ENCODE measurements at places on chromosomes 5 and 9.
A peak's percentile ranks its signal among the peaks of the same experiment; 100 is the strongest.

- DNase-seq = no peak
Measured at GRCh38 chr9:110059461-110059860, 148.5 kb downstream of the C9orf152 start.

GRCh38 chr5:81253875-81254274 is 20.8 kb downstream of the CKMT2 start:
- DNase-seq = no peak

DNA sequence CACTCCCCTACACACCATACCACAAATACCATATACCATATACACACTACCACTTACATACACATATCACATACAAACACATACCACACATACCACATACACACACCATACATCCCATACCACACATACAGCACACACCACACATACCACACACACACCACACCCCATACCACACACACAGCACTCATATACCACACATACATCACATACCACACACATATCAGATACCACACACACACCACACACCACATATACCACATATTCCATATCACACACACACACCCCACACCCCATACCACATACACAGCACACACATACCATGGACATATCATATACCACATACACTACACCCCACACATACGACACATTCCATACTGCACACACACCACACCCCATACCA is 276.6 kb downstream of the GADD45G start:
- DNase-seq = no peak

- DNase-seq = no peak
Measured at GRCh38 chr5:87081016-87081415, 186.7 kb upstream of the RASA1 start.

- no peak for DNase-seq
Measured at GRCh38 chr9:130466537-130467217, 21.9 kb downstream of the ASS1 start.

DNA sequence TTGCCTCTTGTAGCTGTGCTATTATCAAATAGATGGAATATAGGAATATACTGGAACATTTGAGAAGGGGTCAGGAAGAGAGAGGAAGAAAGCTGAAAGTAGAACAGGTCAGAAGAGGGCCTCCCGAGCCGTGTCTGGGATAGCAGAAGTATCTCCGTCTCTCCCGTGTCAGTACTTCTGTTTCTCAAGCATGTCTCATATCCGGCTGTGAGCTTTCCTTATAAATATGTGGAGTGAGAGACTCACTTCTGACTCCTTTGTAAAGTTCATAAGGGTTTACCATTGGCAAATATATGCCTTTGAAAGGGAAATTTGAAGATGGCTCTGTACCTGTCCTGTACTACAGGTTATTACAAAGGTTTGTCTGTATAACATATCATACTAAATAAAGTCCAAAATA is 50.3 kb downstream of the MOCS2 start:
- DNase-seq = no peak

GRCh38 chr5:163861670-163862069 is 356.3 kb downstream of the MAT2B start:
- DNase-seq = no peak

DNA sequence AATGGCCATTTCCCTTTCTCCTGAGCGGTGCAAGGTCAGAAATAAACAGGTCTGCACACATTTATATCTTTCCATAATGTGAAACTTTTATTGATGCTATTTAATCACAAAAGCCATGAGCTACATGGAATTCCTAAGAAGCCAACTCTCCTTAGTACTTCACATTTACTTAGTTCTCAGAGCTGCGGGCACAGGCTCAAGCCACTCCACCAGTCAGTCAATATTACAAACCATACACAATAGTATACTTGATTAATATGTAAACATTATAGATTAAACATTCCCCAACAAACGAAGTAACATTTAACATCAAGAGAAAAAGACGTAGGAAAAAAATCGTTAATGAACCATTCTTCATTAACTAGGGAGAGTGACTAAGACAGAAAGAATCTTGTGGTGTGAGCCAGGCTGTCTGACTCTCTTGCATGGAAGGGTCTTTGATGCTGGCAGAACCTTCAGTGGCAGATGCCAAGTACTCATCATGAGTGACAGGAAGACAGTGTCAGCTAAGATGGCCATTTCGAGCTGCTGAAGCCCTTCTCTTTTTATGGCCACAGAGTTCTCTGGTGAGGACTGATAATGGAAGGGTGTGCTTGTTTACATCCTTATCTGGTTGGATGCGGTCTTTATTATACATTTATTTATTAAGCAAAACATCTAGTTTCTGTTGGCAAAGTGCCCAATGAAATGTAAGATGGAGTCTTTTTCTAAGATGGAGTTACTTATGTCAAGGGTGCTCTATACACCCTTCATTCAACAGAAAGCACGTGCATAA is 115.5 kb upstream of the TUT7 start:
- no peak for DNase-seq

DNA sequence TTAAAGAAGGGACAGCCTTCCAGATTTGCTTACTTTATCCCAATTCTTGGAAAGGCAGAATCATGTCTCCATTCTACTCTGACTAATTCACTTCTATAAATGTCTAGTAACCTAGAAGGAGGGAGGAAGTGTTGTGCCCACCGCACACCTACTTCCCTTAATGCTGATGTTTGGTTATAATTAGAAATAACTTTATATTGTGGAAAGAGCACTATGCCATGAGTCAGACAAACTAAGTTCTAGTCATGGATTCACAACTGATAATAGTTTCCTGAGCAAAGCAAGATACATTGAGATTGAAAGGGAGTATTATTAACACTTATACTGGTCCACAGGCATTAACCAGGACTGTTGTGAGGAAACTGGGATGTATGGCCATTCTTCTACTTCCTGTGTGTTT is 345.9 kb upstream of the RPS23 start:
- DNase-seq = no peak

DNA sequence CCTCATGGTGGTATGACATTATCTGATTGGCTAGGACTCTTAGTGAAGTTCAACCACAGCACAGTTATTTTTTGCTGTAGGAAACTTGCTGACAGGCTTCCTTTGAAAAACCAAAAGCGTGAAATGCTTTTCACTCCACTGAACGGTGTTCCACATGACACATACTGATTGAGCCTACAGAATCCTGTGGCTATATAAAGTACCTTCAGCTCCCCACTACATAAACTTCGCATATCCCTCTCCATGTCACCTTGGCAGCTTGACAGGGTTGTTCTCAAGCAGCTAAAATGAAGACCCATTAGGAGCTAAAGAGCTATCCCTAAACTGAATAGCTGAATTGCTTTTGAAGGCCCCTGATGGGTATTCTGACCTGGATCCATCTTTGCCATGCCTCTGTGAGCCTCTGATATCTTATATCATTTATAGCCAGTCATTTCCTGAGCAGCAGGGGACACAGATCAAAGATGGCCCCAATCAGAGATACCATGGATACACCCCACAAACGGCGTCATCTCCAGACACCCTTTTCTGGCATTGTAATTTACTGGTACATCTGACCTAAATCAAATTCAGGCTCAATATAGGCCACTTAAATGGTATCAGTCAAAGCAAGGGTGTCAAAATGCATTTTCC is 91.5 kb downstream of the APBA1 start:
- DNase-seq = no peak

- DNase-seq = no peak
Measured at GRCh38 chr9:87387351-87388011, 110.2 kb upstream of the DAPK1 start.

GRCh38 chr9:742914-743589 is 98.4 kb upstream of the DMRT1 start:
- DNase-seq = no peak

- DNase-seq = peak; percentile 32
Measured at GRCh38 chr9:4640027-4640426, 22.1 kb upstream of the PLPP6 start.

Data from GM13976 (cell line).